ENCODE measurements at places on chromosomes 2 and 18.

GRCh38 chr2:146873056-146873455 lies 971.8 kb upstream of the ACVR2A start:
- no peak for DNase-seq

- no peak for DNase-seq
Measured at GRCh38 chr2:105581555-105581944, 163.2 kb upstream of the NCK2 start.

DNA sequence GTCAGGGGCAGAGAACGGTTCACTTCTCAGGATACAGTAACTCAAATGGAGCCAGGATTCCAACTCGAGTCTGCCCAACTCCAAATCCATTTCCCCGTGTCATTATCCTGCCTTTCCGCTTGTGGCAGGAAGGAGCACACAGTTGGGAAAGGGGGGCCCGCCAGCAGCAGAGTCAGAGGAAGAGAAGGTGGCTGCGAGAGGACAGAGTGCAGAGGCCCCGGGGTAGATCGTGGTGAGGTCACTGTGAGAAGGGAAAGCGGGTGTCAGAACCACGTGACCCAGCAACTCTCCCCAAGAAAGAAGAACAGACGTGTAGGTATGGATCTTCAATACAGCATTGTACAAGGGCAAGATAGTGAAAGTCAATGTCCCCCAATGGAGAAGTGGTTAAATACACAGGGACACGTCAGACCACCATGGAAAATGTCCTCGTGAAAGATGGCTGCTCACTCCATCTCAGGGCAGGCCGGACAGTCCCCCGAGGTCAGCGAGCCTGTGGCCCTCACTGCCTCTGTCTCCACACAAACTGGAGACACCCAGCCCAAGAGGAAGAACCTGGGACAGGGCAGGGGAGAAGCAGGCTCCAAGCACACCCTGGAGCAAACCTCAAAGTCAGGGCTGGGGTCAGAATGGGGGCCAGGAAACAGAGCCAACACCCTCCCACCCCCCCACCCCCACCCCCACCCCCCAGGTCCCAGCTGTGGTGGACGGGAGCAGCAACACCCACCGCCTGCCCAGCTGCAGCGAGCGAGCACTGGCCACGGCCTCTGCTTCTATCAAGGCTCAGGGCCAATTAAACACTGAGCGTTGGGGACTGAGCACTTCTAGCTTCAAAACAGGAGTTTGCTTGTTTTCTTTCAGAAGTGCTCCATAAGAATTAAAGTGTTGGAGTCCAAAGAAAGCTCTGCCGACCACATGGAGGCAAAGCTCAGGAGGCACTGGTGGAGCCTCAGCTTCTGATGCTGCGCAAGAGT lies 92.7 kb downstream of the EIPR1 start:
- DNase-seq: no peak

- DNase-seq: no peak
Measured at GRCh38 chr2:58798676-58799208, 557.6 kb upstream of the FANCL start.

DNA sequence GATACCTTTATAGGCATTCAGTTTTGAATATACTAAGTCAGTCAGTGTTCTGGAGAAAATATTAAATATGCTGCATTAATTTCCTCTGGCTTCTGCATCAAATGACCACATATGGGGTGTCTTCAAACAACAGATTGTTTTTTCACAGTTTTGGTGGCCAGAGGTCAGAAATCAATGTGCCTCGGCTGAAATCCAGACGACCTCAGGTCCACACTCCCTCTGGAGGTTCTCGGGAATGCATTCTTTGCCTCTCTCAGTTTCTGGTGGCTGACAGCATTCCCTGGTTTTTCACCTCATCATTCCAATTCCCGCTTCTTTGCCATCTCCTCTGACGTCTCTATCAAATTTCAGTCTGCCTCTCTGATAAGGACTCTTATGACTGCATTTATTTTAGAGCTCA lies 142.3 kb downstream of the ZNF407 start:
- no peak for DNase-seq

All from DMS79 treated with DMSO at 0.1 percent for 48 hours (cell line).